T1000 (cell line): ENCODE measurements at places on chromosomes 13 and 19.

GRCh38 chr19:51627491-51628138 lies 2.6 kb downstream of the SIGLEC5 start:
- DNase-seq, result no peak

- DNase-seq, result peak; percentile 44
Observed at GRCh38 chr13:106156468-106156867, 379.0 kb downstream of the EFNB2 start.

DNA sequence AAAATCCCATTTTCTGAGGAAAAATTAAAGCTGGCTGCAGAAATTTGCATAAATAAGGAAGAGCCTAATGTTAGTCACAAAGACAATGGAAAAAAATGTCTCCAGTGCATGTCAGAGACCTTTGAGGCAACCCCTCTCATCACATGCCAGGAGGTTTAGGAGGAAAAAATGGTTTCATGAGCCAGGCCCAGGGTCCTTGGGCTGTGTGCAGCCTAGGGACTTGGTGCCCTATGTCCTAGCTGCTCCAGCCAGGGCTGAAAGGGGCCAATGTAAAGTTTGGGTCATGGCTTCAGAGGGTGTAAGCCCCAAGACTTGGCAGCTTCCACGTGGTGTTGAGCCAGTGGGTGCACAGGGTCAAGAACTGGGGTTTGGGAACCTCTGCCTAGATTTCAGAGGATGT lies 1252.6 kb downstream of the PCDH9 start:
- no peak for DNase-seq

GRCh38 chr13:91050970-91051369 lies 296.5 kb upstream of the MIR17HG start:
- no peak for DNase-seq

DNA sequence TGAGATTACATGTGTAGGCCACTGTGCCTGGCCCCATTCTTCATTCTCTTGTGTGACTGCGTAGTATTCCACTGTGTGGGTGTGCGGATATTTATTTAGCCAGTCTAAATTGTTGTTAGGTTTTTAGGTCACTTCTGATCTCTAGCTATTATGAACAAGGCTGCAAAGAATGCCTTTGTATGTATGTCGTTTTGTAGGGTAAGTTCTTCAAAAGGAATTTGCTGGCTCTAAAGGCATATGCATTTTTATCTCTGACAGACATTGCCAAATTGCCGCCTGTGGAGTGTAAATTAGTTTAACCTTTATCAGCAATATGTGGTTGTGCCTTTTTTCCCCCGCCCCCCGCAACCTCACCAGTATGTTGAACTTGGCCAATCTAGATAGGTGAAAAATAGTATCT lies 30.3 kb upstream of the EHD2 start:
- no peak for DNase-seq

- no peak for DNase-seq
Observed at GRCh38 chr19:17097593-17098126, 22.1 kb downstream of the MYO9B start.

- no peak for DNase-seq
Observed at GRCh38 chr19:16069813-16070365, 6.4 kb upstream of the TPM4 start.

DNA sequence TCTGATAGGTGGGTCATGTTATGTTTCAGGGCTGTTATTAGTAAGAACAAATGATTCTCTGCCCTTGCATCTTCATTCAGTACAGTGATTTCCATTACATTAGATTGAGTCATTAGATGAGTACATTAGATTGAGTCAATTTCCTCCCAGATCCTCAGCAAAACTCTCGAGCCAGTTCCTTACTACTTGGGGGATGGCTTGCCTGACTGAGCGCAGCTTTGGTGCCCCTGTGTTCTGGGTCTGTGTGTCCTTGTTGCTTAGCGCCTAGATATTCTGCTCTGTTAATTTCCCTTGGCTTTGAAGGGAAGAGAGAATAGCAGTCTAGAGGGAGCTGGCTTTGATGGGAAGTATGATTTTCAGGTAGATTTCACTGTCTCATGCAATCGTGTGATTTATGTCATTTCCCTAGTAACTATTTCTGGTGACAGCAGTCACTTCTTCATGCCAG lies 19.1 kb upstream of the SCEL start:
- DNase-seq, result no peak

DNA sequence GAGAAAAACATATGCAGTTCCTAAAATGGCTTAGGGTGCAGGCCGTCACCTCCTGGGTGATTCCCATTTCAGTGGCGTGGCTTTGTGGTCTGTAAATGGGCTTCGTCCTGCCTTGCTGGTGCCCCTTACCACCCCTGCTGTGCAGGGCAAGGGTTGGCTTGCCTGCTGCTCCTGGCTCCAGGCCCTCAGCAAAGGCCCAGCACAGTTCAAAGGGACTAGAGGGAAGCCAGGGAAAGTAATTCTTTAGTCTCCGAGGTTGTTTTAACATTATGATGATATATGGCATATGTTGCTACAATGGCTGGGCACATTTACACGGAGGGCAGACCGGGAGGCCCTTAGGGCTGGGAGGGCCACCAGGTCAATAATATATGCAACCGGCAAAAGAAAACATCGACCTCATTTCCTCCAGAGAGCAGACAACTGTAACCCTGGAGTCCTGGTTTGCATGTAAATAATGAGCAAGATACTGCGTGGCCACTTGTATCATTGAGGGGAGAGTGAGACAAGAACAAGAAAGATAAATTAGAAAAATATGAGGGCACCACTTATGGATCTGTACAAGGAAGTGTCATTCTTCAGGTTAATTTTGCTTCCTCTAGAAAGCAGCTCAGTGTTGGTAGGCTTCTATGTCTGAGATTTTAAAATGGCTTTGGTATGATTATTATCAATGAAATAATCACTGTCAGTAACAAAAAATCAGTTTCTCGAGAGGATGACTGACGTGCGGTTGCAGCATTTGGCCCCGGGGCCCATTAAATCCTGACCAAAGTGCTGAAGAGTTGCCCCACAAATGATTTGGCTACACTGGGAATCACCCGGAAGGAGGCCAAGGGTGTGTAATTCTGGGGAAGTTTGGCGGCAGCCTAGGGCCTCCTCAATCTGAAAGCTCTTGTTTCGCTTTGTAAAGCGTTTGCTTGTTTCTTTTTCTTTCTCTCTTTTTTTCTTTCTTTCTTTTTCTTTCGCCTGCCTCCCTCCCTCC lies 32.8 kb upstream of the URI1 start:
- no peak for DNase-seq

- DNase-seq, result no peak
Observed at GRCh38 chr13:88176231-88176630, 505.1 kb downstream of the SLITRK5 start.

- peak; percentile 46 for DNase-seq
Observed at GRCh38 chr19:44903602-44904425, 1.8 kb upstream of the APOE start.

- peak; percentile 0 for DNase-seq
Observed at GRCh38 chr13:47628666-47629065, 372.4 kb downstream of the SUCLA2 start.

GRCh38 chr19:58044886-58045285 lies 11.1 kb downstream of the ZSCAN1 start:
- no peak for DNase-seq

- no peak for DNase-seq
Observed at GRCh38 chr19:8147582-8147978, 1.8 kb downstream of the FBN3 start.

- DNase-seq, result no peak
Observed at GRCh38 chr19:48999481-49000325, 6.0 kb downstream of the RUVBL2 start.

GRCh38 chr13:111049791-111050538 lies 65.1 kb upstream of the ARHGEF7 start:
- DNase-seq, result peak; percentile 39

- DNase-seq, result no peak
Observed at GRCh38 chr13:49297338-49297737, 49.6 kb downstream of the CDADC1 start.

DNA sequence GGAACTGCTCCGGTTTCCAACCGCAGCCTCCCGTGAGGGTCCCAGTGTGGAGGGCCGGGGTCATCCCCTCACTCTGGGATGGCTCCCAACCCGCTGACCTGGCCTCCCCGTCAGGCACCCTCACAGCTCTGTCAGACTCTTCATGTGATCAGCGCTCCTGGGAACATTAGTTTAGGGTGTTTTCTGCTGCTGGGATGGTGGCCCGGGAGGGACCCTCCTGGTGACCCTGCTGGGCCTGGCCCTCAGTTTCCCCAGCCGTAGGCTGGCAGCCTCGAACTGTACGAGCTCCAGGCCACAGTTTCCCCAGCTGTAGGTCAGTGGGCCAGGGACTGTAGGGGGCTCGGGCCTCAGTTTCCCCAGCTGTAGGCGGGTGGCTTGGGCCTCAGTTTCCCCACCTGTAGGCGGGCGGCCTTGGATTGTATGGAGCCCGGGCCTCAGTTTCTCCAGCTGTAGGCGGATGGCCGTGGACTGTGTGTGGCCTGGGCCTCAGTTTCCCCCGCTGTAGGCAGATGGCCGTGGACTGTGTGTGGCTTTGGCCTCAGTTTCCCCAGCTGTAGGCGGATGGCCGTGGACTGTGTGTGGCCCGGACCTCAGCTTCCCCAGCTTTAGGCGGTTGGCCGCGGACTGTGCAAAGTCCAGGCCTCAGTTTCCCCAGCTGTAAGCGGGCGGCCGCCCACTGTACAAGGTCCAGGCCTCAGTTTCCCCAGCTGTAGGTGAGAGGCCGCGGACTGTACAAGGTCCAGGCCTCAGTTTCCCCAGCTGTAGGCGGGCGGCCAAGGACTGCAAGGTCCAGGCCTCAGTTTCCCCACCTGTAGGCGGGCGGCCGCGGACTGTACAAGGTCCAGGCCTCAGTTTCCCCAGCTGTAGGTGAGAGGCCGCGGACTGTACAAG lies 1.3 kb upstream of the PTBP1 start:
- DNase-seq, result no peak

DNA sequence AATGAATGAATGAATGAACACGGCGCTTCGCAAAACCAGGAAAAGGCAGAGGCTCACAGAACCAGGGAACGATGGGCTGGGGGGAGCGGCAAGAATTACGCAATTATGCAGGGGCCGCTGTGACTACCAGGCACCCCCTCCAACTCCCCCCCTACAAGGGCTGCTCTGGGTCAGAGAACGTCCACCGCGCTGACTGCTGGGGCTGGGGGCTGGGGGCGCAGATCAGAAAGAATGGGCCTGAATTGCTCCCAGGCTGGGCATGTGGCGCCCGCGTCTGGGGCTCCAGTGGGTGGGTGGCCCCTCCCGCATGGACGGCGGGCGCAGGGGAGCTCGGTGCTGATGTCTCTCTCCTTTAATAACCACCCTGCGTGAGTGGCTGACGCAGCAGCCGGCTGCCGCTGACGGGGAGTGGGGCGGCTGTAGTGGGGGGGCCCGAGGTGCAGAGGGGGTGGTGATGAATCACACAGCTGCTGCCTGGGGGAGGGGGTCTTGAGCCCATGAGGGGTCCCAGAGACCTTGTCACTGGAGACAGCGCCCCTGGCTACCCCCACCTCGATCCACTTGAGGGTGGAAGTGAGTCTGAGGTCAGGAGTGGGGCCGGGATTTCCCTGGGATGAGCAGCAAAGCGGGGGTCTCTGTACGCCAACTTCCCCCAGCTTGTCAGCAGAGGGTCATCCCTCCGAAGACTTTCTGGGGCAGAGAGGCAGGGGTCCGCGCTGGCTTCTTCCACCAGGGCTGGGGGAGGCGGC lies 1.5 kb upstream of the CIRBP start:
- DNase-seq, result no peak

DNA sequence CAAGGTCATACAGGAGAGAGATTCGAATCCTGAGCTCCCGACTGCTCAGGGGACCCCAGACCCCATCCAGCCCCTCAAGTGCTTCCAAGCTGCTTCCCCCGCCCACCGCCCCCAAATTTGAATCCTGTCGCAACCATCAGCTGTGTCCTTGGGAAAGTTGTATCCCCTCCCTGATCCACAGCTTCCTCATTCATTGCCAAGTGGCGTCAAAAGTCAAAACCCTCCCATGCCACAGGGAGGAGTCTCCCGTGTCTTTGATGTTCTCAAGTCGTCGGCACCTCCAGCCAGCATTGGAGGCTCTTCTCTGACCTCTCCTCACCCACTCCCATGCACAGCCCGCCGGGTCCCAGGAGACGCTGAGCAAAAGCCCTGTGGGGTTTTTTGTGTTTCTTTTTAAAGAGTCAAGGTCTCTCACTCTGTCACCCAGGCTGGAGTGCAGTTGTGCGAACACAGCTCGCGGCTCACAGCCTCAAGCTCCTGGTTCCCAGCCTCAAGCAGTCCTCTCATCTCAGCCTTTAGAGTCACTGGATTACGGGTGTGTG lies 2.8 kb upstream of the IFI30 start:
- DNase-seq, result no peak
